ENCODE measurements at places on chromosomes 5 and 9. TPM values are rescaled to one million over a fixed set of nuclear protein-coding genes. Genes with fewer than 3 reads are reported as not detected.

Gene IL31RA
- total RNA-seq, result not detected

GRCh38 chr5:83653669-83654068 is 67.0 kb downstream of the HAPLN1 start:
- no peaks in the 10 kb centered on the region for H3K36me3 ChIP-seq

GRCh38 chr5:122112733-122113558 is 16.4 kb upstream of the ZNF474 start:
- no peaks in the 10 kb centered on the region for H3K4me1 ChIP-seq
- DNase-seq, result no peak
- H3K36me3 ChIP-seq, result no peaks in the 10 kb centered on the region
- H3K27ac ChIP-seq, result no peak overlapping the region

DNA sequence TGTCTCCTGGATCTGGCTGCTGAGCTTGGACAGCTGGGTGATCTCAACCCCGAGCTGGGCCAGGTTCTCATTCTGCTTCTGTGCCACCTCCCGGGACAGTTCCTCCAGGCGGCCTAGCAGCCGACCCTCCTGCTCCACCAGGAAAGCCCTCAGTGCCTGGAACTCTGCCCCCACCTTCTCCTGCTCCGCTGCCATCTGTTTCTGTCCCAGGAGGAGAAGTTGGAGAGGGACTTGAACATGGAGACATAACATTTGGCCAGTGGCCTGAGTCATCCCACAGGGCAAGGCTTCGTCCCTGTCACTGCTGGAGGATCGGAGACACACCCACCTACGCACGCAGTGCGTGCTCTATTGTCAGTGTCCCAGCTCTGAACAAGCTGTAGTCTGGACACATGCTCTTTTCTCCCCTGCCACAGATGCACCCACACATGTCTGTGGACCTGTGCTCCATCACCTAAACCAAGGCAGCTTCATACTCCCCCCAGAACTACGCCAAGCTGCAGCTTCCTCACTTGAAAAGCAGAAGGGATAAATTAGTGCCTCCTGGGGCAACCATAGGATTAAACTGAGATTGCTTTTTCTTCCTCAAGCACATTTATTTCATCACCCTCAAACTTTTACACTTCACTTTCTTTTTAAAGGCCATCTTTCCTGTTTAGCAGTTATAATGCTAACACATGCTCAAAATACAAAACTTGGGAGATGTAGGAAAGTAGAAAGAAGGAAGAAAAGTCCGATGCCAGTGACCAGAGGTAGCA is 4.9 kb downstream of the TRIM7 start:
- no peak for DNase-seq
- H3K27ac ChIP-seq, result no peak overlapping the region
- H3K36me3 ChIP-seq, result no peaks in the 10 kb centered on the region
- no peak overlapping the region for H3K4me3 ChIP-seq
- H3K4me1 ChIP-seq, result peaks cover 25% of the 10 kb centered on the region
- peaks cover 21% of the 10 kb centered on the region for H3K27me3 ChIP-seq

- H3K4me1 ChIP-seq, result no peaks in the 10 kb centered on the region
- no peak for DNase-seq
- H3K27ac ChIP-seq, result no peak overlapping the region
- peaks cover 4% of the 10 kb centered on the region for H3K36me3 ChIP-seq
- H3K4me3 ChIP-seq, result no peak overlapping the region
Observed at GRCh38 chr9:127884427-127884911, 7.0 kb upstream of the AK1 start.

DNA sequence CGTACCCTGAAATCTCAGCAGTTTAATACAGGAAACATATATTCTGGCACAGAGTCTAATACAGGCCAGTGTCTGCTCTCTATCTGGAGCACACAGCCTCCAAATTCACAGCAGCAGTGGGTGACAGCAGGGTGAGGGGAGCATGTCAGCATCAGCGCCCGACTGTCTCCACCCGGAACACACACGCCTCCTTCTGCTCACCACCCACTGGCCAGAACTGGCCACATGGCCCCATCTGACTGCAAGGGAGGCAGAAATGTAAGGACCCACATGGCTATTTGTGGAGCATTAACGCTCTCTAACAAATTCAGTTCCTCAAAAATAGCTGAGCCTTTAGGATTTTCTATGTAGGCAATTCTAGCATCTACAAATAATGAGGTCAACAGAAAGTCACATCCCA is 24.6 kb downstream of the UBE2QL1 start:
- no peak overlapping the region for H3K27ac ChIP-seq
- H3K36me3 ChIP-seq, result no peaks in the 10 kb centered on the region
- no peak overlapping the region for H3K4me3 ChIP-seq
- DNase-seq, result no peak

DNA sequence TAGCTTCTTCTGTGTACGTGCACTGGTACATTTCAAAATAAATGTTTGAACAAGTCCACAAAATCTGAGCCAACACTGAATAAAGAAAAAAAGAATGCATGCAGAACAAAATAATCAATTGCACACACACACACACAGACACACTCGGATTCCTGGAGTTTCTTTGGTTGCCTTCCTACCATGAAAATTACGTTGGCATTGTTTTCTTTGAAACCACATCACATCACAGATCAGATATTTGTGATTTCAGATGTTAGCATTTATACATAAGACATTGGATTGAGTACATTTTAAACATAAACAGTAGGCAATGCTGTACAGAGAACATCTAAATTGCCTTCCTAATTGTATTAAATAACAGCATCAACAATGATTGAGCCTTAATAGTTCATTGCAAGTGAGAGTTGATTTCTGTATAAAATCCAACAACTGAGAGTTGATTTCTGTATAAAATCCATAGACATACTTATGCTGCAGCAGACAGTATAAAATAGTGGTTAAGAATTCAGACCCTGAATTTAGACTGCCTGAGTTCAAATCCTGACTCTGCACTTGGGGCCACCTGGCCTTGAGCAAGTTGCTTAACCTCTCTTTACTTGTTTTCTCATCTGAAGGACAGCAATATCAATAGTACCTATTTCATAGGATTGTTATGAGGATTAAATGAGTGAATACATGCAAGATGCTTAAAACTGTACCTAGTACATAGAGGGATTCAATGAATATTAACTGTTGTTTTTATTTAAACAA is 101.7 kb upstream of the IFNE start:
- no peaks in the 10 kb centered on the region for H3K27me3 ChIP-seq
- DNase-seq, result no peak
- no peak overlapping the region for H3K4me3 ChIP-seq
- no peak overlapping the region for H3K27ac ChIP-seq
- no peaks in the 10 kb centered on the region for H3K36me3 ChIP-seq
- H3K4me1 ChIP-seq, result no peaks in the 10 kb centered on the region

- H3K36me3 ChIP-seq, result no peaks in the 10 kb centered on the region
- DNase-seq, result no peak
- no peak overlapping the region for H3K27ac ChIP-seq
- H3K4me1 ChIP-seq, result no peaks in the 10 kb centered on the region
Observed at GRCh38 chr5:125525356-125525755, 778.9 kb upstream of the ZNF608 start.

- H3K36me3 ChIP-seq, result no peaks in the 10 kb centered on the region
- DNase-seq, result no peak
- H3K4me3 ChIP-seq, result no peak overlapping the region
- H3K4me1 ChIP-seq, result no peaks in the 10 kb centered on the region
- no peak overlapping the region for H3K27ac ChIP-seq
Observed at GRCh38 chr5:103582364-103582763, 19.8 kb upstream of the NUDT12 start.

DNA sequence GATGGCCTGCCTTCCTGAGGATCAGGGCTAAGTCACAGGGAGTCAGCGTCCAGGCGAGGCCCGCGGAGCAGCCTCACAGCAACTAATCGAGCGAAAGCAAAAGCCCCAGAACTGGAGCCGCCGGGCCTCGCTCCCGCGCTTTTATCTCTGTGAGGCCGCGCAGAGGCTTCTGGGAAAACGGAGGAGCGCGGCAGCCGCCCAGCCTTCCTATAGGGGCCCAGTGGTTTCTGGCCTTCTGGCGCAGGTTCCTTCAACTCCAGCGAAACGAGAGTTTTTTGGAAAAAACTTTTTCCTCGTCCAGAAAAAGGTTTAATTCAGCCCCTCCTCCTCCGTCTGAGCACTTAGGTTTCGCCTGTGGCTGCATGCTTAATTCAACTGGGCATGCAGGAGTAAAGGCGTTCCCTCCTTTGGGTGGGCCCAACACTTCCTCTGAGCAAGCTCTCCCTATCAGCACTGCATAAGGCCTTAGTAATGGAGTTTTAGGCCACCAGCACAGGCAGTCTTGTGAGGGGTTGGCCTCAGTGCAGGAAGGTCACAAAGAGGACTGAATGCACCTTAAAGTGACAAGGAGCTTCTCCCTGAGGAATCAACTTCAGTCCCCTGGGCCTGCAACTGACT is at the start of gene MEIKIN:
MEIKIN (minus strand) TSS at position 113 of the 618 bp plus-strand sequence. CDS start 158 bp downstream, outside the sequence.
- H3K36me3 ChIP-seq, result no peaks in the 10 kb centered on the region
- no peak within 1 kb of the TSS for H3K4me3 ChIP-seq
- no peak for DNase-seq
- no peaks in the 10 kb centered on the region for H3K27me3 ChIP-seq
- H3K4me1 ChIP-seq, result no peaks in the 10 kb centered on the region
- no peak within 1 kb of the TSS for H3K27ac ChIP-seq

Gene MFAP3
- 27.0 TPM for total RNA-seq

Gene LCN9
- total RNA-seq, result 3.7 TPM

Gene HINT2
- 34.8 TPM for total RNA-seq

Gene ARHGEF39
- 18.6 TPM for total RNA-seq

DNA sequence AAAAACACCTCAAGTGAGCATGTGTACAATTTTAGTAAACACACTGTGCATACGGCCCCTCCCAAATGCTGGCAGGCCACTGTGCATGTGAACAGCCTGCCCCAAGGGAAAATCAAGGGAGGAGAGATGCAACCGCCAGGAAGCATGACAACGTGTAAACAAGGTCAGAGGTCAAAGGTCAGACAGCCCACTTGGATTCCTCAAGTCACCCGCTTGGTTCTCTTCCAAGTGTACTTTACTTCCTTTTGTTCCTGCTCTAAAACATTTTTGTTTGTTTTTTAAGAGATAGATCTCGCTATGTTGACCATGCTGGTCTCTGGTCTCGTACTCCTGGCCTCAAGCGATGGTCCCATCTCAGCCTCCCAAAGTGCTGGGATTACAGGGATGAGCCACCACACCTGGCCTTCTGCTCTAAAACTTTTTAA is 126.7 kb upstream of the SHB start:
- no peak for DNase-seq
- no peaks in the 10 kb centered on the region for H3K36me3 ChIP-seq
- H3K4me1 ChIP-seq, result peaks cover 3% of the 10 kb centered on the region
- H3K27ac ChIP-seq, result no peak overlapping the region
- peaks cover under 1% of the 10 kb centered on the region for H3K27me3 ChIP-seq

DNA sequence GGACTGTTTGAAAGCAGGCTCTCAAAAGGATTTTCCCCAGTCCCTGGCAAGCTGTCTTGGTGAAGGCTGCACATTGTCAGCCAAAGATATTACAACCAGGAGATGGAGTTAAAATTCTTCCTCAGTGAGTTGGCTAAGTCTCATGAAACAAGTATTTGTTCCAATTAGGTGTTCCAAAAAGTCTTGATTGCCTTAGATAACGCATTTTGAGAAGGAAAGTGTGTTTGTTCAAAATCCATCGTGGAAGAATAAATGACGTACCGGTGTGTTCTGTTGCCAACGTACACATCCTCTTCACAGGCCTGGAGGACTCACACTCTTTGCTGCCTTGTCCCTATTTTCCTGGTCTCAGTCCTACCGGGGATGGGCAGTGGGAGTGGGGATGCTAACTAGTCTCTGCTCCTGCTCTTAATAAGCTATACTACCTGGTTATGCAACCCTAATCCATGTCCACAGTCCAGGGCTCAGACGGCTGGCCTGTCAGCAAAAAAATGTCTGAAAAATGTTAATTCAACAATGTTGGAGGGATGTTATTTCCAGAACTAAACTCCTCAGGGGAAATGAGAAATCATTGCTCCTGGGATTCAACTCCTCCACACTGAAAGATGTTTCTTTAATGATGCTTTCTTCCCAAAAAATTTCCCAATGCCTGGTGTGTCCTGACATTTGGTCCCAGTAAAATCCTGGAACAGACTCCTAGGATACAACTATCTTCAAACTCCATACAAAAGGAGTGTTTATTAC is 175.3 kb upstream of the KLF9 start:
- no peak overlapping the region for H3K4me3 ChIP-seq
- DNase-seq, result no peak
- no peaks in the 10 kb centered on the region for H3K36me3 ChIP-seq
- no peaks in the 10 kb centered on the region for H3K27me3 ChIP-seq

DNA sequence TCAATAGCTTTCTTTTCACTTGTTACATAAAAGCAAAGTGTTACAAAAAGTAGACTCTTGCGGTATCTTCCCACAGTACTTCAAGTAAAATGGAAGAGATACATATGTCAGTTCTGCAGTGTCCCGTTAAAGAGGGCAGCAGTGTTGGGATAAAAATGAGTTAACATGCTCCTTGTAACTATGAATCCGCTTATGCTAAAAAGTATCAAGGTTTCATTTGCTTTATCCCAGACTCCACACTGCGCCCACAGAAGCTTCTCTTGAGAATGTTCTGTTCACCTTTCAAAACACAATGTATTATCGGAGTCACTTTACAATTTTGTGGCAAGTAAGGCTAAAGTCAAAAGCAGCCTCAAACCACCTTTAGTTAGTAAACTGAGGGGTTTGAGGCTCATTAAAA is 790 bp downstream of the PTAR1 start:
- H3K4me3 ChIP-seq, result peak overlapping the region; percentile 84
- H3K27me3 ChIP-seq, result no peaks in the 10 kb centered on the region
- H3K27ac ChIP-seq, result peak overlapping the region; percentile 46
- DNase-seq, result no peak
- peaks cover 3% of the 10 kb centered on the region for H3K4me1 ChIP-seq

Gene OLFML2A
- 11.4 TPM for total RNA-seq

GRCh38 chr5:142626099-142626498 is 59.8 kb downstream of the FGF1 start:
- DNase-seq, result no peak
- H3K36me3 ChIP-seq, result no peaks in the 10 kb centered on the region
- H3K27ac ChIP-seq, result no peak overlapping the region
- no peak overlapping the region for H3K4me3 ChIP-seq
- no peaks in the 10 kb centered on the region for H3K27me3 ChIP-seq
- no peaks in the 10 kb centered on the region for H3K4me1 ChIP-seq

Gene RAB3C
- 18.3 TPM for total RNA-seq

DNA sequence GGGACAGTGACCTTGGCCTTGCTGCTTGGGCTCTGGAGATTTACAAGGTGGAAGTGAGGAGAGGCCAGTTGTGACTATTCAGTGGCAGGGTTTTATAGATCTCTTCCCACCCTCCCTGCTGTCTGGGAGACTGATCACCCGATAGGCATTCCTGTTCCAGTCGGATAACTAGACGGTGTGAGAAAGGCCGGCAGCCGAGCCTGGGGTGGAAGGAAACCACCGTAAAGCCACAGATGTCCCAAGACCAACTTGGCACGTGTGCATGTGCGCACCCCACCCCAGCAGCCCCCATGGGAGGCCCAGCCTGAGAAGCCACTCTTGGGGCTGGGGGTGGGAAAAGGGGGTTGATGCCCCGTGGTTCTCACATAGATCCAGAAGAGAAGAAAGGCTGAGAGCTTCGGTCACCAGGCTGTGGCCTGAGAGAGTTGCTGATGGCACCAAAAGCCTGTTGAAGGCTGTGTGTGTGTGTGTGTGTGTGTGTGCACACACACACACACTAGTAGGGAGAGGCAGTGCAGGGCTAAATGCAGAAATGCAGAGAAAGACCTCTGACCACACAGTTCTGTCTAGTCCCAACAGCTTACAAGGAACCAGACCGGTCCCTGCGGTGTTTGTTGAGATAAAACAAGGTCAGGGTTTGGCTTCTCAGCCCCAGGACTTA is 225.8 kb downstream of the FANCC start:
- peaks cover 12% of the 10 kb centered on the region for H3K4me1 ChIP-seq
- no peak overlapping the region for H3K27ac ChIP-seq
- no peaks in the 10 kb centered on the region for H3K36me3 ChIP-seq
- DNase-seq, result no peak

Data from H1 (cell line).